Stimulated activated CD8-positive, alpha-beta memory T cell treated with anti-CD3 and anti-CD28 coated beads, Interleukin-2, amount 100 ng/mL, for 1 hour (primary cell): ENCODE measurements at places on chromosomes 3 and 15.

DNA sequence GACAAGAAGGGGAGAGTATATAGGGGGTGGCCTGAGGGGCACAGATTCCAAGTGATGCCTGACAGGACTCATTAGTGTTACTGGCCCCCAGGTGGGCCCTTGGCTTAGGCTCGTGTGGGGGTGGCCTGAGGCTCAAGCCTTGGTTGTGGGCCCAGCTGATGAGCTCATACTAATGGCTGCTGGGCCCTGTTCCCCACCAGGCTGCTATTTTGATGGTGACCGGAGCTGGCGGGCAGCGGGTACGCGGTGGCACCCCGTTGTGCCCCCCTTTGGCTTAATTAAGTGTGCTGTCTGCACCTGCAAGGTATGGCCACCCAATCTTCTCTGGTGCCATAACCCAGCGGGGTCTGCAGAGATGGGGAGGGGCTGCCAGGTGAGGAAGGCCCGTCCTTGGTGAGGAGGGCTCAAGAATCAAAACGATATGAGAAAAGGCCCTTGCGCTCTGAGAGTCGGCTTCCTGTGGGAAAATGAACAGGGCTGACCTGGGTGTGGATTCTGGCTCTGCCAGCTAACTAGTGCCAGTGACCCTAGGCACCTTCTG is 7.4 kb downstream of the CHRD start:
- DNase-seq, result no peak

- DNase-seq, result no peak
Observed at GRCh38 chr15:87347806-87348515, 908.6 kb downstream of the NTRK3 start.

- no peak for DNase-seq
Observed at GRCh38 chr3:147655236-147655635, 246.1 kb downstream of the ZIC1 start.

- no peak for DNase-seq
Observed at GRCh38 chr3:101179637-101180036, 140.7 kb downstream of the IMPG2 start.

DNA sequence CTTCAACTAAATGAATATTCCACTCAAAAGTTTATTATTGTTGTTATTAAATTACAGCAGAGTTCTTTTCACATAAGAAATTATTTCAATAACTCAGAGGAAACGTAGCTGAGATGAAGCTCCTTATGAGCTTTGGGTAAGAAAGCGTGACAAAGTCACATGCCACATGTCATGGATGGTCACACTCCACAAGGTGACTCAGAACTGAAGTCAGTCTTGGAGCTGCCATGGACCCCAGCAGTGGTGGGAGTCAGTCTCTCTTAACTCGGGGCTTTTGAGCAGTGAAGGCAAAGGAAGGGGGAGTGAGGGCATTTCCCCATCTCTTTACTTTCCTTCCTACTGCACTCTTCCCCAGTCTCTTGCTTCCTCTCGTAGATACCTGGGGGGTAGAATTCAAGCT is 87.5 kb upstream of the FAM3D start:
- no peak for DNase-seq

DNA sequence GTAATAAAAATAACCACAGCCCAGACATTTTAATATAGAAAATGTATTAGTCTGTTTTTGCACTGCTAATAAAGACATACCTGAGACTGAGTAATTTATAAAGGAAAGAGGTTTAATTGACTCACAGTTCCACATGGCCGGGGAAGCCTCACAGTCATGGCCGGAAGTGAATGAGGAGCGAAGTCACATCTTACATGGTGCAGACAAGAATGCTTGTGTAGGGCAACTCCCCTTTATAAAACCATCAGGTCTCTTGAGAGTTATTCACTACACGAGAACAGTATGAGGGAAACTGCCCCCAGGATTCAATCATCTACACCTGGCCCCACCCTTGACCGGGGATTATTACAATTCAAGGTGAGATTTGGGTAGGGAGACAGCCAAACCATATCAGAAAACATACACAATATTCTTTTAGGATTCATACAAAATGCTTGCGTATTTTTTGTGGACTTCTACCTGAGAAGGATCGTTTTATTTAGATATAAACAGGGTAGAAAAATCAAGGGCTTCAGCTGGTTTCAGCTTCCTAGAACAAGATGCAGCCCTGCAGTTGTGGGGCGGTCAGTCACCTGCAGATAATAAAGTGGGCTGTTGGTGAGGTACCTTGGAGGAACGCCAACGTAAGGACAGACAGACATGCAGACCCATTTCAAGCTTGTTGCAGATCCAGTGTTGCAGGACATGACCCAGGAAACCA is 101.9 kb downstream of the TNIK start:
- DNase-seq, result no peak

GRCh38 chr15:35308802-35309201 is 223.7 kb upstream of the NANOGP8 start:
- no peak for DNase-seq

DNA sequence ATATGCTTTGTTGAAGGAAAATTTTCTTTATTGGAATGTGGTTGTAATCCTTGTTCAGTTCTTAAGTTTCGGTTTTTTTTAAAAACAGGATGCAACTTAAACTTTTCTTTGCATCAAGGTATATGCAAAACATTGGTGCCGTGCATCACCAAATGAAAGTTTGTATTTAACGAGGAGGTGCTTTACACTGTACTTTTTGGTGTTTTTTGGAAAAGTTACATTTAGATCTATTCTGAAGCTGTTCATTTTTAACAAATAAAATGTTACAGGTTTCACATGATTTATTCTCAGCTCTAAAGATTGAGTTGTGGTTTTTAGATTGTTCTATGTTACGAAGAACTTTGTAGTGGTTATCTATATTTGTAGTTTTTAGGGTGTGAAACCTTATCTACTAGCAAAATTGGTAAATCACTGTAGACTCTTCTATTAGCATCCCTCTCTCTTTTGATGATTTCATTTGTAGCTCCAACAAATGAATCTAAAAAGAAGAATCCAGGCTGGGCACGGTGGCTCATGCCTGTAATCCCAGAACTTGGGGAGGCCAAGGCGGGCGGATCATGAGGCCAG is 7.0 kb upstream of the LRCH3 start:
- DNase-seq, result no peak

- DNase-seq, result no peak
Observed at GRCh38 chr15:77143616-77144015, 72.7 kb upstream of the TSPAN3 start.

DNA sequence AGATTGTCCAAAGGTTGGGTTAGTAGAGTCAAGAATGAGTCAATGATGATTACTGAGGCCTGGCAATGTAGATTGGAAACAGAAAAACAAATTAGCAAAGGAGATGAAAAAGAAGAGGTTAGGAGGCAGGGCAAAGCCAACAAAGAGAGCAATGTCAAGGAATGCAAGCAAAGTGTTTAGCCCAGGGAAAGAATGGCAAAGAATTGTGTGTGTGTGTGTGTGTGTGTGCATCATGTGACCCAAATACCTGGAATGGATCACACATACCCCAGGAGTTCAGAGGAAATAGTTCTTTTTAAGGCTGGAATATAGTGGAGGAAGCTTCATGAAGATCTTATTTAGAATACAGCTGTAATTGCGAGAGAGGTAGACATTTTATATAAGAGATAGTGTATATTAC is 831.7 kb upstream of the ARPP21 start:
- DNase-seq, result no peak

DNA sequence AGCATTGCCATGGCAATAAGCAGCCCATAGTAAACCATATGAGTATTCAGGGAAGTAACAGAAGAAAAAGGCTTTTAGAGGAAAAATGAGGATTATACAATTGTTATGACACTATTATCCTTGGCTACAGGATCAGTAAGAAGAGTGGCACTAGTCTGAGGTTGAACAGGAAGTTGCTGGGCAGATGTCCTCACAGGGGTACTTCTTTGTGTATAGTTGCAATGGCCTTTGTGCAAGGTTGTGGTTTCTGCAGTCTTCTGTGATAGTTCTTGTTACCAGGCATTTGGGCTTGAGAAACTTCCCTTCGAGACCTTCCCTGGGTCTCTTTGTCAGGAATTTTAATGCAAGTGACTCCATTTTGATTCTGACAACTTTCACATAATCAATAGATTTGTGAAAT is 100.6 kb upstream of the ATP11B start:
- DNase-seq, result no peak

GRCh38 chr3:101941318-101942040 is 92.2 kb downstream of the NFKBIZ start:
- no peak for DNase-seq

DNA sequence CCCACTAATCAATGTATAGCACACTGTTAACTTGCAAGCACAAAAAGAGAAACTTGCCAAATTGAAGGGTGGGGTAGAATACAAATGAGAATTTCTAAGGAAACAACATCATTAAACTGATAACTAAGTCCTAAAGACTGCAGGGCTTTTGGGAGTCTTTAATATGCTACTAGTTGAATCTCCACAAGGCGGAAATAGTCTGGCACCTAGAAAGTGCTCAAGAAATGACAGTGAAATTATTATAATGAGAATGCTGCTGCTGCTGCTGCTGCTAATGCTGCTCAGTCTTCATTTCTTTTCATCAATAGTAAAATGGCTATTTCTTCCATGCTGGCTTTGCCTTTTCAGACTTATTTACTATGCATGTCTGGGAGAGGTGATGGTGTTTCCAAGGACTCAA is 91.8 kb downstream of the BTD start:
- DNase-seq, result no peak

- DNase-seq, result no peak
Observed at GRCh38 chr3:171542976-171543375, 82.8 kb upstream of the TNIK start.

GRCh38 chr3:10278501-10278900 is 14.2 kb downstream of the GHRL start:
- DNase-seq, result no peak

GRCh38 chr15:33083232-33084081 is 111.1 kb downstream of the FMN1 start:
- no peak for DNase-seq

DNA sequence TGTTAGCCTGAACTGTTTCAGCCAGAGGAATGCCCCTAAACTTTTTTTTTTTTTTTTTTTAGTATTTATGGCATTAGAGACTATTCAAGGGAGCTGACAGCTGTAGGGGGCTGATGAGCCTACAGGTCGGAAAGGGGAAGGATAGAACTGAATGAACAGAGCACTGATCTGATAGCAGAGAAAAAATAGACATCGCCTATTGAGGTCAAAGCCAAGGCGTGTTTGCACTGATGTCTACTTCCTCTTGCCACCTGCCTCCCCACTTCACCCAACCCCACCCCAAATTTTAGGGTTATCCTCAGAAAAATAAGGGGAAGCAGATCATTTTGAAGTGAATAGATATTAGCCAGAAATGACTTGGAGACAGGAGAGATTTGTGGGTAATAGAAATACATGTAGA is 3.0 kb upstream of the ZMAT3 start:
- no peak for DNase-seq

- no peak for DNase-seq
Observed at GRCh38 chr15:81783586-81783985, 262.2 kb downstream of the MEX3B start.

GRCh38 chr3:13570391-13571194 is 21.7 kb downstream of the FBLN2 start:
- no peak for DNase-seq

- DNase-seq, result no peak
Observed at GRCh38 chr3:108178676-108179075, 43.5 kb downstream of the IFT57 start.

DNA sequence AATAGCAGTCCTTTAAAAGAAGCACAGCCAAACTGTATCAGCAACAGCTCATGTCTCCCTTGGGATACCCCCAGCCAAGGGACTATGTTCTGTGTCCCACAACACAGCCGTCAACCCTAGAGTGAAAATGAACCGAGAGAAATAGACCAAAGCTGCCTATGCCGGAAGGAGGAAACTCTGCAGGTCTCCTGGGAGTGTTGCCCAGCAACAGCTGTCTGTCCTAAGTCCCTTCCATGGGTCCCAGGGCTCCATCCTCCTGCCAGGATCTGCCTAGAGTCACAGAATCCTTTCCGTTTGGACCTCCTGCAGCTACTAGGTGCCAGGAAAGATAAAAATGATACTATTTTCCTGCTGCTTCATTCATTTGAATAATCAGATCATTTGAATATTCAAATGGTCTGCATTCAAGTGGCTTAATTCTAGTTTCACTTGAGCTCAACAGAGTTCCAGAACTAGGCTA is 53.1 kb downstream of the TRANK1 start:
- no peak for DNase-seq

DNA sequence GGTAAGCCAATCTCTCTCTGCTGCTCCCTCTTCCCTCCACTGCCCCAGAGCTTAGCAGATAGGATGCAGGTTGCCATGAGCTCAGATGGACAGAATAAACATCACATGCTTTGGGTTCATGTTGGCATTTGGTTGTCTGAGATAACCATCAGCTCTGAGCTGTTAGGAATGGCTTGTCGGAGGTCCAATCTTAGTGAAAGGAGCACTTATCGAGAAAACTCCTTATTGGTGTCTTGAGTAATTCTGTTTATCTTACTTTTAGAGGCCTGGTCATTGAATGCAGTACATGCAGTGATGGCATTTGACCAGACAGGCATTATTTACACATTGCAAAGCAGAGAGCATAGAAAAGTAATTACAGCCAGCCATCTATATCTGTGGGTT is 99.7 kb downstream of the CEMIP start:
- DNase-seq, result no peak

GRCh38 chr3:138600100-138600745 is 6.2 kb upstream of the CEP70 start:
- DNase-seq, result no peak

GRCh38 chr3:189978753-189979152 is 141.9 kb downstream of the P3H2 start:
- no peak for DNase-seq

DNA sequence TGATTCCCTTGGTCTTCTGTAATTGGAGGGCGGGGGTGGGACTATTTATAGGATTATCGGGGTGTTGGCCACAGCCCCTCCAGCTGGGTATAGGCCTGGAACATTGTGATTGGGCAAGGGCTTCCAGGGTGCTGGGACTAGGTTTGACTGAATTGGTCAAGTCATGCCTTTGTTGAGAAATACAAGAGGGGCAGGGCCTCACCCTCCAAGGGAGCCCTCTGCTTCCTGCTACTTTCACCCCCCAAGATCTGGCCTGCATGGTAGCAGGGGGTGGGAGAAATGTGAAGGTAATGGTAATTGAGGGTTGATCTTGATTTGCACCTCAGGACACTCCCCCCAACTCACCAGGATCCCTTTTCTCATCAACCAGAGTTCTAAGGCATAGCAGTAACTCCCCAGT is 25.2 kb downstream of the TRIM71 start:
- DNase-seq, result no peak

GRCh38 chr15:63544258-63545026 is 40.0 kb downstream of the USP3 start:
- DNase-seq, result no peak

- DNase-seq, result no peak
Observed at GRCh38 chr15:79192462-79193036, 90.0 kb upstream of the ANKRD34C start.

GRCh38 chr3:16089521-16089920 is 85.0 kb upstream of the GALNT15 start:
- DNase-seq, result no peak

- DNase-seq, result no peak
Observed at GRCh38 chr15:27743638-27744037, 355.5 kb downstream of the OCA2 start.

- no peak for DNase-seq
Observed at GRCh38 chr3:138136201-138136600, 4.0 kb upstream of the A4GNT start.

- no peak for DNase-seq
Observed at GRCh38 chr3:192819001-192819569, 91.7 kb upstream of the FGF12 start.

GRCh38 chr3:148075771-148076716 is 621.7 kb upstream of the AGTR1 start:
- no peak for DNase-seq
